ENCODE measurements at places on chromosomes 7 and 10.

DNA sequence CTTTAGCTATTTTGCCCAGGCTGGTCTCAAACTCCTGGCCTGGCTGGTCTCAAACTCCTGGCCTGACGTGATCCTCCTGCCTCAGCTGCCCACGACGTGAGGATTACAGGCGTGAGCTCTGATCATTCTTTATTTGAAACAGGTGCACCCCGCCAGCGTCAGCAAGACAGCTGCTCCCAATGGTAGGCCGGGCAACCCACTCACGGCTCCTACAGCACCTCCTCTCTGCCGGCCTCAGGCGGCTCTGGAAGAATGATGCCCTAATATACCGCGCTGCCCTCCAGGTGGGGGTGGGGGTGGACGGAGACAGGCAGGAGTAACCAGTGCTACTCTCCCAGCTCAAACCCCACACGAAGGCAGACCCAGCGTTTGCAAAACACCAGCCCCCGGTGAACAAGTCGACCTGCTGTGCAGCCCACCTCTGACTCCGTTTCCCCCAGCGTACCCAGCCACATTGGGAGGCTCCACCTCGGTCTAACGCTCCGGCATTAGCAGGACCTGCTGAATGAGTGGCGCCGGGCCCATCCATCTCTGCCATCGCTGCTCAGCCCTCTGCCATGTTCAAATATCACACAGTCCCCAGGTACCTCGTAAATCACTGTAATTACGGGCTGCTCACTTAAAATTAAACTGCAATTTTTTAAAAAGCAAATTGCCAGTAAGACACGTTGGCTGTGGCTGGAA, 148.6 kb downstream of the ELFN1 start:
- no peak for DNase-seq

GRCh38 chr7:88072715-88073055, 138.6 kb downstream of the ADAM22 start:
- no peak for DNase-seq

- no peak for DNase-seq
These were observed 41.7 kb upstream of the EZH2 start for GRCh38 chr7:148925836-148926235.

DNA sequence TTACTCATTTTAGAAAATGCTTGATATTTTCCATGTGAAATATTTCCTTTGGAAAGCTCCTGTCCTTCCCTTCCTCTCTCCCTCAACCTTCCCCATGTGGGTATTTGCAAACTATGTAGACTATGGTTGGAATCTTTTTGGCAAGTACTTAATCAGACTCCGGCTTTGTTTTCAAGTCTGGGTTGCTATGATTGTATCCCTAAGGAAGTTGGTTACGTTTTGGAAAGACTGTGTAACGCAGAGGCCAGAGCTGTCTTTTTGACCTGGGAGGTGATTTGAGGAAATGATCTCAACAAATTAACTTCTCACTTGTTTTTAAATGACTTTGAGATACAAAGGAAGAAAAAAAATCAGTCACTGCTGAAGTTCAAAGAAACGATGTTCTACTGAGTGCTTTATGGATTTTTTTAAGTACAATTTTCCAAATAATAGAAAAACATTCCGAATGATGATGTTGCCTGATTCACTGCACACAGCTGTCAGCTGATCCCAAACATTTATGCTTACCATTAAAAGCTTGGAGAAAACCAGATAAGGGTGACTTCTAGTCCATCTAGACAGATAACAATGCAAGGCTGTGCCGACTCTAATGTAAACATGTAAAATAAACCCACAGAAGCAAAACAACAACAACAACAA, 145.5 kb upstream of the CELF2 start:
- DNase-seq = no peak

- no peak for DNase-seq
These were observed 125.8 kb upstream of the PCBD1 start for GRCh38 chr10:71014021-71014805.

- DNase-seq = no peak
These were observed 719.6 kb upstream of the GRM3 start for GRCh38 chr7:85924062-85924461.

GRCh38 chr7:23222439-23223030, 24.0 kb upstream of the GPNMB start:
- DNase-seq = no peak

DNA sequence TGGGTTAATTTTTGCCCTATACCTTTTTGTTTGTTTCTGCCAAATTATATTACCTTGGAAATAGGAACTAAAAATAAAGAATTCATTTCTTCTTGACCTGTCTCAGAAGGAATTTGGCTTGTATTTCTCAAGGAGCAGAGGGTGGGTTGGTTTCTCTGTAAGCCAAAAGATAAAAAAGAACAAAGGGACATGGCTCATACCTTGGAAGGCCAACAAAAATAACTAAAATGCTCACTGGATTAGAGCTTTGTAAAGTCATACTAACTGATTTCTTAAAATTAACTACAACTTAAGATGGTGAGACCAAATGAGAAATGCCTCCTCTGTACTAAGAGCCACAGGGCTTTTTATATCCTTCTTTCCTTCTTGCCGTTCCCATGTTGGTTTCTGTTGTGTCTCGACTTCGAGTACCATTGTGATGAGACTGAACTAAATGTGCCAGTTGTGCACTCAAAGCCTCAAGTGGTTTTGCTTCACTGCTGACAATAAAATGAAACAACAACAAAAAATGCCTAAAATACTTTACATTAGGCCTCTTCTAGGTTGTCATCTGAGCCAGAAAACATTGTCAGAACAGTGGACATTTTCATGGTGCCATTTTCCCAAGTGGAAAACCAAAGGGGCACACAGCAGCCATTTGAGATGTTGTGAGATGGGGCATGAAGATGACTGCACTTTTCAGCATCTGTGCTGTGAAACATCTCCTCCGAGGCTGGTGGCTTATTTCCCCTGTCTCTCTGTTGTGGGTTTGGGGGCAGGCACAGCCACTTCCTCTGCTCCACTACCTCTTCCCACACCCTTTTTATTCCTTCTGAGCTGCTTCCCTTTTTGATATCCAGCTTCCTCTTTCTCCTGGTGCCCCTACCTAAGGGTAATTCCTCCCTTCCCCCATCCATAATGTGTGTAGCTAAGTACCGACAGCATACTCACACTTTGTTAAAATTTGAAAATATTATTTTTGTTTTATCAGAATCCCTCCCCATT, 51.8 kb upstream of the AGR3 start:
- no peak for DNase-seq

- DNase-seq = no peak
These were observed 64.6 kb downstream of the CUX1 start for GRCh38 chr7:101882005-101882421.
